Left cardiac atrium (tissue), 4 donors: ENCODE measurements at places on chromosomes 6 and 20. TPM values are rescaled to one million over a fixed set of nuclear protein-coding genes. Genes with fewer than 3 reads are reported as not detected.

DNA sequence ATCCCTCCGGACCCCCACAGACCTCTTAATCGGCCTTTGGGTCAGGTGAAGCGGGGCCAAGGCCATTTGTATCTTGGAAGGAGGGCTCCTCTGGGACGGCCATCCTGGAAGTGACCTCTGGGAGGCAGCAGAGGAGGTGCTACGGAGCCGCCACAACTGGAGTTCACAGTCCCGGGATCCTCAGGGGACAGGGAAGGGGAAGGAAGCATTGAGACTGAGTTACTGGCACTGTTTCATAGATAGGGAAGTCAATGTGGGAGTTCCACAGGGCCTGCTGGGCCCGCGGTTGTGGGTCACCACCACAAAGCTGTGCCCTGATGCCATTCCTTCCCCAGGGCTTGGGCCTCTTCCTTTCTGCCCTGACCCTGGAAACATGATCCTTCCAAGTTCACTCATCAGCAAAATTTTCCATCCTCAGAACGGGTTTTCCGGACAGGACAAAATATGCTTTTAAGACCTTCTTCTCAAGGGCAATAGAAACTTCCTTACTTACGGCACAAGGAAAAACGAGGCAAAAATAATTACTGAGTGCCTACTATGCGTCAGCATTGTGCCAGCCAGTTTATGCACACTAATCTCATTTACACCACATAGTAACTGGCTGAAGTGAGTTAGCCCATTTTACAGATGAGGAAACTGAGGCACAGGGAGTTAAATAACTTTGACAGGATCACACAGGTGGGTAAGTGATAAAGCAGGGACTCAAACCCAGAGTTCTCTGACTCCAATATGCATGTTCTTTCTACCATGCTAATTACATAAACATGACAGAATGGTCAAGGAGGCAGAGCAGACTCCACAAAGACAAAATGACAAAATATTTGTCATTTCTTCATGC, 143.8 kb downstream of the UNC5CL start:
- DNase-seq, result peak; percentile 64

TREM2 gene
- 3.1 TPM for total RNA-seq

FOXS1 gene
- total RNA-seq, result 1.6 TPM

IRAK1BP1 gene
- total RNA-seq, result 2.3 TPM

WASF1 gene
- 3.0 TPM for total RNA-seq

ACSS1 gene
- total RNA-seq, result 27.9 TPM

GPLD1 gene
- 1.9 TPM for total RNA-seq

CENPQ gene
- 4.7 TPM for total RNA-seq
